ENCODE measurements at places on chromosomes 7 and 10.

GRCh38 chr10:43681721-43682120 is 33.0 kb upstream of the ZNF32 start:
- no peak for DNase-seq

GRCh38 chr7:6237011-6237410 is 35.4 kb downstream of the CYTH3 start:
- no peak for DNase-seq

DNA sequence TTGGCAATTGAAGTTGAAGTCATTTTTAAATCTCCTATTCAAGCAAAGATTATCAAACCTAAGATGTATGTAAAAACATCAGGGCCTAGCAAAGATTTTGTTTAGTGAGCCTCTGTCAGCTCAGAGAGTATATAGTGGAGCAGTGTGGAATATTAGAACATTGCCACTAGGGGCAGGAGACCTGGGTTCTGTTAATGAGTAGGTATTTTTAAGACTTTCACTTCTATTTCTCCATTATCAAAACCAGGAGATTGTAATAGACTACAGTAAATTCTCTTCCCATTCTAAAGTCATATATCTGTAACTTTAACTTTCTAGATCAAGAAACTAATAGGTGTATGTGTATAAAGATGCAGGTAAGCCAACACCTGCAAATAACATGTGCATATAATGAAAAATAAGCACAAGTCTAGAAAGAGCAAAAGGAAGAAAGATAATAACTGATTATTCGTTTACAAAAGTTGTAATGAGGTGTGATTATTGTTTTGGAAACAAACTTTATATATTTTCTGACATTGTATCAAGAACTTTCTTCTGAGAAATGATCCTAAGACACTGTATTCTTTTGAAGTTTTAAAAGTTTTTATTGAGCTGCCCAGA is 64.4 kb downstream of the KCND2 start:
- DNase-seq = no peak

DNA sequence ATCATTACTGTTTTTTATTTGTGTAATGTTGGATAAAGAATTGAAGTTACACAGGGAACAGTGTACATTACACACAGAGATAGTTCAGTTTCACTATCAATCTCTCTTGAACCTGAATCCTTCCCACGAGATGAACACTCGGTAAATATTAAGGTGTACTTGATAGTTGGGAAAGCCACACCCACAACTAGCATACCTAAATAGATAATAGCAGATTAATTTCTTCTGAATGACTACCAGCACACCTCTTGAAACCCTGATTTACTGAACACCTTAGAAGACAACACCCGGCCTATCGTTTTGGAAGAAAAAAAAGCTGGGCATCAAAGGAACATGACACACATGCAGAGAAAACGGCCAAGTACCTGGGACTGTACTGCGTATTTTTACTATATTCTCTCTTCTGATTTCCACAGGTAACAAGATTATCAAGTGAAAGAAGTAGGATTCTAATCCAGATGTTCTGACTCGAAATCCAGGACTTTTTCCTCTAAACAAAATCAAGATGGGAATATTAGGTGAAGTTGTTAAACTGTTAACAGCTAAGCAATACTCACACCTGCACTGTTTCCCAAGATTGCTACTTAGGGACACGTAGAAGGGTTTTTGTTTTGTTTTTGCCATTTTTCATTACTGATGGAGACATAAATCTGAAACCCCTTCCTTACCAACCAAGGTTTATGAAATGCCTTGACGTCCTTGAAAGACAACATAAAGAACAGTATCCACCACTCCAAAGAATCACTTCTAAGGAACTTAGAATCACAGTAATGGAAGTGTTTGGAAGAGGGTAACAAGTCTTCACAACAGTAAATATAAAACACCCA is 1.0 kb downstream of the CCDC186 start:
- DNase-seq = no peak

DNA sequence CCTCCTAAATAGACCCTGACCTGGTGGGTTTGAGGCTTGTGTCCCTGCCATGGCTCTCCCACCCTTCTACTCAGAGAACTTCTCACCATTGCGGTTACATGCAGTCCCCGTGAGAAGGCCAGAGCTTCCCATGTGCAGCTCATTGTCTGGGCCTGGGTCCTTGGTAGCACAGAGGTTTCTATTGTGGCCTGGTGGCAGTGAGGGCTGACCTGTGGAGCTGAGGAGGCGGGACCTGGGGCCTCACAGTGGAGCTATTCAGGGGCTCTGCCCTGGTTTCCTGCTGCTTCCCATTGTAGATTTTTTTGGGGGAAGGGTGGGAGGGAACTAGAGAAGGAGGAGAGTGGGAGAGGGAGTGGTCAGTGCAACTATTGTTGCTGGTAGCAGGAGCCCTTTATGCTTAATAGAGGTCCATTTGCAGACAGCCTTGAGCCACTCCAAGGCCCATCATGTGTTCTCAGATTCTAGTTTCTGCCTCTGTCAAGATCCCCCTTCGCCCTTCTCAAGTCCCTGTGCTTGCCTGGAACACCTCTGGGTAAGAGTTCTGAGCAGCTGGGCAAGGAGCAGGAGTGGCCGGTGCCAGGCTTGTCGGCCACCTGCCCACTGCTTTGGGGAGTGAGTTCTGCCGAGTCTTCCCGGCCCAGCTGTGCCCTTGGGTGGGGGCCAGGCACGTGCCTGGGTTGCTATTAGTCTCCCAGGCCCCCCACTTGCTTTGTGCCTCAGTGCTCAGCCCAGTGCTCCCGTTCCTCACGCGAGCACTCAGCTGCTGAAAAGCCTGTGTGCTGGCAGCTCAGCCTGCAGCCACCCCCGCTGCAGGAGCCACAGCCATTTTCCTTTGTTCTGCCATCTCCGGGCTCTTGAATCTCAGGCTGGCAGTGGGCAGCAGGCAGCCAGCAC is 10.7 kb downstream of the TSPAN14 start:
- peak; percentile 52 for DNase-seq

- DNase-seq = no peak
Measured at GRCh38 chr10:63480237-63480636, 14.5 kb upstream of the JMJD1C start.

DNA sequence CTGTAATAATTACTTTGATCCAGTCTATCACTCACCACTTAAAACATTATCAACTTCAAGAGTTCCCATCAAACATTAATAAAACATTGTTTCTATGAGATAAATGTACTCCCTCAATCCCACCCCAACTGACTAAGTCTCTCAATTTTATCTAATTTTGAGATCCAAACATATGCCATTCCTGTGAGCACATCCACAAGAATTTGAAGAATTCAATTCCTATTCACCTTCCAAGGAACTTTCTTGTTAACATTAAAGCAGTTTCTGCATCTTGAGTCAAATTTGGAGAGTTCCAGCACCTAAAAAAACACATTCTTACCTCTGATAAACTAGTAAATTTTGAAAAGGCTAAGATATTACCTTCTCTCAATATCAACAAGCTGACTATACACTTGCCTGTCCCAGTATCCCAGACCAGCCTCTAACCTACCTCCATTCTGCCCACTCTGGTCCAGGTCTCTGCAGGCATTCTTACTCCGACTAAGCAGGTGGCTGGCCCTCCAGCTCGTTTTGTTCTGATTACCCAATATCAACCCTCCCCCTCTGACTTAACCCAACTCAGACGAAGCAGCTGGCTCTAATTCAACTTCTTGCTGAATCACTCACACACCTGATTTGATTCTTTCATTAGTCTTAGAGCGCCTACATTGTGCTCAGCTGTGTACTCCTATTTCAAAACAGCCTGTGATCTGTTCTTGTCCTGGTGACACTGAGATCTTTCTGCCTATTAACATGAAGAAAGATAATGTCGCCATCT is 275.2 kb downstream of the IPMK start:
- no peak for DNase-seq

GRCh38 chr10:22986771-22987542 is 59.1 kb downstream of the ARMC3 start:
- peak; percentile 35 for DNase-seq

GRCh38 chr7:14888962-14889361 is 13.6 kb downstream of the DGKB start:
- DNase-seq = no peak

DNA sequence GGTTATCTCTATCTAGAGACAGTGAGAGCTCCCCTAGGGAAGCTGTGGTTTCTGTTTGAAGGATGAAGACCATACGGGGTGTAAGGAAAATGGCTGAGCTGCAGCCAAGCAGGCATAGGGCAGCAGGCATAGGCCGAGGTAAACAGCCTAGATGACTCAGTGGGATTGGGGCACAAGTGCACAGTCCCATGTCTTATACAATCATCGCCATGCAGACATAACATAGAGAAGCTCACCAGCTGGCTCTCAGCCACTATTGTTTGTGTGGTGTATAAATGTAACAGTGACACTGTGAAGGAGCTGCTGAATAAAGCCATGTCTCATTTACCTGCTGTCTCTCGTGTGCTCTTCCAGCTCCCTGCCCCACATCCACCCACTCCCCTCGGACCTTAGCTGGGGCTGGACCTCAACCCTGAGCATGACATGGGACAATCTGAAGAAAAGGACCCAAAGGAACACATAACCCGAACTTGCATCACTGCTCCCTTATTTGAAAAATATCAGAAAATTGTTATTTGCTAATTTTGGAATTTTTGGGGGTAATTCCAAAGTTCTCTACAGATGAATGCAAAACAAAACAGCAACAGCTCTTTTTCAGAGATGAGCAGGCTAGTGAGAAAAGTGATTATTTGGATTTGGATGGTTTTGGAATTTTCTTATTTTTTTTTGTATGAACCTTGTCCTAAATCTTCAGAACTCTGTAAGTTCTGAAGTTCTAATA is 582.7 kb downstream of the REEP3 start:
- DNase-seq = no peak

DNA sequence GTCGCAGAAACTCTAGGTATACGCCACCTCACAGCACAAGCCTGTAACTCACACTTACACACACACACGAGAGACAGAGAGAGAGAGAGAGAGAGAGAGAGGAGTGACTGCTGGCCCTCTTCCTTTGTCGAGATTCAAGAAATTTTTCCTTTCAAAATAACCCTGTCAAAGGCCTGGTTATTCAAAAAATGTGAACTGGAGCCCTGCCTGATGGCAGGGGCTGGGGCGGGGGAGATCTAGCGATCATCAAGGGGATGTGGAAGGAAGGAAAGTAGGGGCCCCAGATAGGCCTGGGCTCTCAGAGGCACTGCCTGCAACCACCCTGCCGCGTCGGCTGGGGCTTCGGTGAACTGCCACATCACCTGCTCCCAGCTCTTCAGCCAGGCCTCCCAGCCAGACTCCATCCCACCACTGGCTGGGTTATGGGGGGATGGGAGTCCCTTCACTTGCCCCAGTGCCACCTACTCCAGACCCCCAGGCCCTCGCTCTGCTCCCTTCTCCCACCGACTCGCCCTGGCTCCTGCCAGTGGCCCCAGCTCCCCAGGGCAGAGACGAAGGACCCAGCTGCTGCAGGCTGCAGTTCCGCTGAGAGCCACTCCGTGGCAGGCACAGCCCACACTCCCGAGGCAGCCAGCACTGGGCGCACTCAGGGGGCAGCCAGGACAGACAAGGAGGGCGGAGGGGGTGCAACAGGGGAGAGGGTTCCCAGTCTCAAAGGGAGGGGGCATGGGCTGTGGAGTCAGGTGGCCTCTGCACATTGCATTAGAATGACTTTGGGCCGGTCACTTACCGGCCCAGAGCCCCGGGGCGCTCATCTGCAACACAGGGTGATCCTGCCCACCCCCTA is 15.3 kb downstream of the KCNH2 start:
- peak; percentile 56 for DNase-seq

GRCh38 chr10:70381471-70382421 is 679 bp downstream of the LRRC20 start:
- DNase-seq = no peak

- DNase-seq = no peak
Measured at GRCh38 chr7:22663357-22663718, 63.7 kb upstream of the IL6 start.

DNA sequence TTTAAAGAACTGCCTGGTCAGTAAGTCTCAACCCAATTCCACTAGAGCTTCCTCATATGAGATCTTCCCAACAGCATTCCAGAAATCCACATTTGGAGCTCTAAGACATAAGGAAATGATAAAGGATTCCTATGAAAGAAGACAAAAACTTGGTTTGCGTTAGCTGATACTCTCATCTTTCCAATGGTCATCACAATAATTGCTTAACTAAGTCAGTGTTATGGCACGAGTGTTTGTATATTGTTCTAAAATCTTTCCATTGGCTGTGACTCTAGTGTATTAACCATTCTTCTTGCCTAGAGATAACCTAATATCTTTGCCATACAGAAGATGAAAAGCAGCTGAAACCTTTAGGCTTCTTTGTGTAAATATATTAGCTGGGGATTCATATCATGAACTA is 289.0 kb downstream of the SNX13 start:
- no peak for DNase-seq

DNA sequence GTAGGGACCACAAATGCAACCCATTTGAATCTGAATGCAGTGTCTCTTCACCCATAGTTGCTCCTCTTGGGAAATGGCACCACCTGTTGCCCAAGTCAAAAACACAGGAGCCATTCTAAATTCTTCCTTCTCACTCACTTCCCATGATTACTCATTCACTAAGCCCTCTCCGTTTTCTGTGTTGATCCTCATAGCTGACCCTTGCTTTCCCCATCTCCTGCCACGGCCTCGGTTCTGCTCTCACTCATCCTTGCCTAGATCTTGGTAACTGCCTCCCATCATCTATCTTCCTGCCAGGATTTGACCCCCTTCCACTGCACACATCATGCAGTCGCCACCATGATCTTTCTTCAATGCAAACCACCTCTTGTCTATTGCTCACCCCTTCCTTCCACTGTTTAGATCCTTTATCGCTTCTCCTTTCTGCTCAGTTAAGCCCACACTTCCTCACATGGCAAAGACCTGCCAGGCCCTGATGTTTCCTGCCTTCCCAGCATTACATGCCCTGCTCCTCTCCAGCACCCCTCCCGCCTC is 19.0 kb upstream of the CPN1 start:
- no peak for DNase-seq

- no peak for DNase-seq
Measured at GRCh38 chr10:114561008-114561523, 97.0 kb downstream of the ABLIM1 start.
